ENCODE measurements at places on chromosomes 1 and 21. TPM values are rescaled to one million over a fixed set of nuclear protein-coding genes. Genes with fewer than 3 reads are reported as not detected.

HSF2BP gene
- total RNA-seq: 1.6 TPM

NUF2 gene
- total RNA-seq: 21.8 TPM

SLAMF7 gene
- not detected for total RNA-seq

PODN gene
- 0.65 TPM for total RNA-seq

SERTAD4 gene
- 1.3 TPM for total RNA-seq

MIGA1 gene
- 14.7 TPM for total RNA-seq

MEX3A gene
- total RNA-seq: 5.8 TPM

MAST2 gene
- total RNA-seq: 15.7 TPM

REN gene
- not detected for total RNA-seq

CYP4X1 gene
- total RNA-seq: 0.32 TPM

SPRR2G gene
- total RNA-seq: not detected

Data from epithelial cell of umbilical artery (primary cell).